ENCODE measurements at places on chromosomes 4 and X.

GRCh38 chr4:138118270-138118669 lies 123.9 kb downstream of the SLC7A11 start:
- DNase-seq: no peak

GRCh38 chr4:78645853-78646757 lies 94.5 kb downstream of the ANXA3 start:
- no peak for DNase-seq

- DNase-seq: no peak
Measured at GRCh38 chr4:38958453-38959190, 73.6 kb downstream of the TMEM156 start.

DNA sequence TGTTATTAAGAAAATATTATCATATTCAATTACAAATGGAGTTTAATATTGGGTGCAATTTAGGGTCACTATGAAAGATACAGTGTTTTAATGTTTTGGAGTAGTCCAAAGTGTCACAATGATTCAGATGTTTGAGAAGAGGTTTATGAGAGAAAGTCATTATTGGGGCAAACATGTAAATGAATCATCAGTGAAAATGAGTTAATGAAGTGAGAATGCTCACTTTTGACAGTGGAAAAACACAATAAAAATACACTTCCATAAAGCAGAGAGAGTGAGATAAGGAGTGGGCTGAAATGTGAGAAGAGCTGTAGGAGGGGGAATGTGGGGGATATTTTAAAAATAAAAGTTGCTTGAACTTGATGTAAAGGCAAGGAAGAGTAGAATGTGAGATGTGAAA lies 957.1 kb downstream of the PCDH18 start:
- no peak for DNase-seq

DNA sequence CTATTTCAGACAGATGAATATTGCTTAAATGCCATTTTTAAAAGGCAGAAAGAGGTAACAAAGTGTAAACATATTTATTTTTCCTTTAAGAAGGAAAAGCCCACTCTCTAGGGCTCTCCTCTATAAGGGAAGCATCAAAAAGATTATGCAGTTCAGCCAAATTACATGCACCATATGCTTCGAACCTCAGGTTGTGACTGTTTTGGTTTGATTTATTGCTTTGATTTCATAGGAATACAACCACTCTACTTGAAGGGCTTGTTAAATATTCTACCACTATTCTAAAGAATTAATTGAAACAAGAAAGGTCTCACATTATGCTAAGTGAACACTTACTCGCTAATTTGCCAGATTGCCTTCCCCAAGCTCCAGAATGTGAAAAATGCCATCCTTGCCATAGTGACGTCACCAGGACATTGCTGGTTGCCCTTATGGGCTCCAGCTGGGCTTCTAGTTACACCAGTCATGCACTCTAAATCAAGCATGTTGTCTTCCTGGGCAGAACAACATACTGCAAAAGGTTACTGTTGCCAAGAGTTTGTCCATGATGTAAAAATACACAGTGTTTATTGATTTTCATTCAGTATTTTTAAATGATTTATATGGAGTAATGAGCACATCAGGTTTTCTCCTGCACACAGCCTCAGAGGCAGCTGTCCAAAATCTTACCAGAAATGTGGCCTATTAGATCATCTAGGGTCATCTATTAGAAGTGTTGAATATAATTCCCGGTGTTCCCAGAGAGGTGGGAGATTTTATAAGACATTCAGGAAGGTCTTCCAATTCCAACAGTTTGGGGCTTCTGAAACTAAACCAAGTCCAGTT lies 164.4 kb upstream of the RAPGEF2 start:
- no peak for DNase-seq

DNA sequence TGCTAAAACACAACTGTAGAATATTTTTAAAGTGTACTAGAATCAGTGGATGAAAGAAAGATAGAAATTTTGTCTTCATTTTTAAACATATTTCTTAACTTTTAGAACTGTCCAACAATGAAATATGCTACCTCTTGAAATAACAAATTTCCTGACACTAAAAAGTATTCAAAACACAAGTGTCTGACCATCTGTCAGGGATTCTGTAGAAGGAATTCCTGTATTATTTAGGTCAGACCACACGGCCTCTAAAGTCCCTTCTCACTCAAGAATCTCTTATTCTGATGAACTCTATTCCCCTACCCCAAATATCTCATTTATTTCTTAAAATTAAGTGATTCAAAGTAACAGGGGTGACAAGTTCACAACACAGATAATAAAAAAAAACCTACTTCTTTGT lies 99.1 kb downstream of the MAML3 start:
- DNase-seq: no peak

- no peak for DNase-seq
Measured at GRCh38 chr4:144316869-144317268, 176.4 kb upstream of the GYPA start.

DNA sequence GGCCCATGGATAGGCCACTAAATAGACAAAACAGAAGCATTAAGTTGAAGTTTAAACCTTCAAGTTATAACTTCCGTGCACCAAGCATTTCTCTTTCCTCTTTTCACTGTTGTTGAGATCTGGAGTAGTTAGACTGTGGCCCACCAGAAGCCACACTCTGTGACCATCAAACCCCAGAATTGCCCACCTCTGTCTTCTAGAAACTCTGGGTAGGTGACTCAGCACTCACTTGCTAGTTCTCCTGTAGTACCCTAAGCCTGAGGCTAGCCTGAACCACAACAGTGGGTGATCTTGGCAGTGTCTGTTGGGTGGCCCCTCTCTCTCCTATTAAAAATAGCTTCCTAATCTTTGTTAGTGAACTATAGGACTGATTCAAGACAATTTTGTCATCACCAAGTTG lies 24.6 kb upstream of the CD40LG start:
- no peak for DNase-seq

DNA sequence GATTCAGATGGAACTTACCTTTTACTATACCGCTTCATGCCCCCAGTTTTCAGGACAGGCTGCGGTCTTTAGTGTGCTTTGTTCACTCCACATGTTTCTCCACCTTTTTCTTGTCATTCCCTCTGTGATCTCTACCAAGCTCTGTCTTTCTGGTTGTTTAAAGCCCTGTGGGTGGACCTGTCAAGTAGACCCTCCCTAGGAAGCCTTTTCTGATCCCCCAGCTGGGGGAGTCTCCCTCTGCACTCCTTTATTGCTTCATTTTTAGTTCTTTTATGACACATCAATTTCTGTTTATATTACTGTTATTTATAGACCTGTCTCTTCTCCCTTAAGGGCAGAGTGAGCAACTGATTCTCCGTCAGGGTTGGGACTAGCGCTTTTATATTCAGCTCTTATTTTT lies 150.2 kb downstream of the C4orf33 start:
- DNase-seq: no peak

DNA sequence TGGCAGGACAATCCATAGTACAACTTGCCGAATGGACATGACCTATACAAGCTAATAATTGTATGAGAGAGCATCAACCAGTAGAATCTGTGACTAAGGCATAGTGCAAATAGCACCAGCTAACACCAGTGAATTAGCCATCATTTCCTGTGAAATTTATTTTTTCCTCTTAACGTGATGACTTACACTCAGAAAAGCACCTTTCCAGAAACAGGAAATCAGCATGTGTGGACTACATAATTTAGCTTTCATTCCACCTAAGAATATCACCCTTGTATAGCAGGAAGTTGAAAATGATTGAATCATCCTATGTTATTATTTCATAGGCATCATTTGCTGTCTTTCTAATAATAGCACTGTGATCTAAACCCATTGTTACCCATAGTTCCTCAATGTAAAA lies 1393.4 kb upstream of the PCDH7 start:
- no peak for DNase-seq

DNA sequence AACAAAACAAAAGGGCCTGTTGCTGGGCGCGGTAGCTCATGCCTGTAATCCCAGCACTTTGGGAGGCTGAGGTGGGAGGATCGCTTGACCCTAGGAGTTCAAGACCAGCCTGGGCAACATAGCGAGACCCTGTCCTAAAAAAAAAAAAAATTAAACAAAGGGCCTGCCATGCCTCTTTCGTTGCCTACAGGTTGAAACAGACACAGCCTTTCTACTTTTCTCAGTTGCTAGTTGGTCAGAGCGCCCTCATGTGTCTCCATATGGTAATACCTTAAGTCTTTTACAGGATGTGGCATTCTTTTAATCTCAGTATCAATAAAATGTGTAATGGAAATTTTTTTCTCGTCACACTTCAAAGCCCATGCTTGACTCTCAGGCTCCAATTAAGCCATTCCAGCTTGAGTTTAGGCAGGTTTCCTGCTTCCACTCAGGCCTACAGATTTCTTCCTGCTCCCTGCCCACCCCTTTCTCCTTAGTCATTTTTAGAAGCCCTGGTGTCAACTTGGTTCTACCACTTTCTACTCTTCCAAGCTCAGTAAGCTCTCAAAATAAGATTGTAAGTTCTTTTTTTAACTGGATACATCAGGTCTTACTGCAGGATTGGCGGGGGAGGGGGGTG lies 4.6 kb upstream of the SOWAHD start:
- no peak for DNase-seq
